SJCRH30 (cell line): ENCODE measurements at places on chromosomes 1 and 21. TPM values are rescaled to one million over a fixed set of nuclear protein-coding genes. Genes with fewer than 3 reads are reported as not detected.

DNA sequence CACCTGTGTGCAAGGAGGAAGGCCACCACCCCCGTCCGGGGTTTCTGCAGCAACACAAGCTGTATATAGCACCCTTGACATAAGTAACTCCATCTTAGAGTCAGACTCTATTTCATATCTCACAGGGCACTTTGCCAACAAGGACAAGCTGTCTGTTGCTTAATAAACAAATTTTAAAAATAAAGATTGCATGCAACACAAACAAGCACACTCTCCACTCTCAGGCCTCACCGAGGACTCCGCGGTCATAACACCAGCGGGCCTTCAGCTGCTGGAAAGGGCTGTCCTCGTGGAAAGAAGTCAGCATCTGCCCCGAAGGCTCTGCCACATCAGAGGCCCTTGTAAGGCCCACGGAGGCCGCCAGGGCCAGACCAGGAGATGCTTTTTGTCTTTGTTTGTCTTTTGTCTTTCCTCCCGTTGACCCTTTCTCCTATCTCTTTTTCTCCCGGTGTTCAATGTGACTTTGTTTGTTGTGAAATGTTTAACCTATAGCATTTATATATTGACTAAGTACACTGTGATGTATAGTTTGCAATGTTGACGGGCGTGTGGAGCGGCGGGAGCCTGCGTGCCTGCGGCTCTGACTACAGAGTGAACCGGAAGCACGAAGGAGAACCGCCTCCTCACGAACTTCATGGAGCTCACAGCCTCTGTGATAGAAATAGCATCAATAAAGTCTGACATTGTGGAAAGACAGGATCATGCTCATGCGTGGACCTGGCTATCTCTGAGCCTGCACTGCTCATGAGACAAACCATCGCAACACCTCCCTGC, 24.1 kb downstream of the MEGF6 start:
- no peaks in the 10 kb centered on the region for H3K4me1 ChIP-seq
- H3K4me3 ChIP-seq, result no peak overlapping the region
- H3K36me3 ChIP-seq, result no peaks in the 10 kb centered on the region
- no peak overlapping the region for H3K27ac ChIP-seq
- peaks cover 28% of the 10 kb centered on the region for H3K27me3 ChIP-seq
- no peak for DNase-seq

- H3K27ac ChIP-seq, result no peak overlapping the region; the same call in 1 of the 2 replicates
- H3K27me3 ChIP-seq, result no peaks in the 10 kb centered on the region
- H3K4me1 ChIP-seq, result peaks cover 71% of the 10 kb centered on the region
- peaks cover 50% of the 10 kb centered on the region for H3K36me3 ChIP-seq
- DNase-seq, result no peak
- no peak overlapping the region for H3K4me3 ChIP-seq
Observed at GRCh38 chr1:93671099-93671621, 10.5 kb downstream of the BCAR3 start.

DNA sequence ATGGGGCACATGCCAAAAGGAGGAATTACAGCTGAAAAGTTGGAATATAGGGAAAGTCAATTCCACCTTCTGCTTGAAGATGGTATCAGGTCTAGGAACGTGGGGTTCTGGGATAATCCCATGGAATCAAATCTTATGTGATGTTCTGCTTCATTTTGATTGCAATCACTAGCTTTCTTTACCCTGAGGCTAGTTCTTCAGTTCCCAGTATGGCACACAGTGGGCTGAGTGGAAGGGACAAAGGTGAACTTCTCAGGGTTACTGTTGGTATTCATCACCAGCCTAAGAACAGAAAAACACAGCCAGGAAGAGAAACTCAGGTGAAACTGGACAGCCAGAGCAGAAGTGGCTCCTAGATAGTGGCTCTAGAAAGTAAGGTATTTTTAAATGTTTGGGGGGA, 117.8 kb downstream of the TNFSF18 start:
- no peaks in the 10 kb centered on the region for H3K36me3 ChIP-seq
- H3K4me1 ChIP-seq, result peaks cover 18% of the 10 kb centered on the region
- H3K4me3 ChIP-seq, result no peak overlapping the region
- no peaks in the 10 kb centered on the region for H3K27me3 ChIP-seq
- no peak for DNase-seq

The TMEM50B gene
- 23.4 and 23.7 TPM in 2 replicates for total RNA-seq

DNA sequence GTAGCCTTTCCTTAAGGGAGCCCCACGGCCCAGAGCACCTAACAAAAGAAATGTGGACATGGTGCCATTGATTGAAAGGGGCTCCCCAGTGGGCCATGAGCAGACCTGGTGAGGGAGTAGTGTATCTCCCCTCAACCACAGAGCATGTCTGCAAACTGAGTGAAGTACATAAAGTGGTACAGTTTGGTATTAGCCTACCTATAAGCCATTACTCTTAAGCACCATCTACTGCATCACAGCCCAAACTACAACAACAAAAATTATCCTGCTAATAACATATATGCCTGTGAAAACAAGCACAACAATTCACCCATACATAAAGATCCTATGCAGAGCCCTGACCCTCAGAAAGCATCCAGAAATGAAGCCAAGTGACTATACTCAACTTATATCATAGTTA, 407.8 kb downstream of the PTPRC start:
- H3K36me3 ChIP-seq, result no peaks in the 10 kb centered on the region
- H3K27ac ChIP-seq, result no peak overlapping the region
- H3K4me3 ChIP-seq, result no peak overlapping the region
- no peak for DNase-seq
- H3K27me3 ChIP-seq, result no peaks in the 10 kb centered on the region
- H3K4me1 ChIP-seq, result no peaks in the 10 kb centered on the region

DNA sequence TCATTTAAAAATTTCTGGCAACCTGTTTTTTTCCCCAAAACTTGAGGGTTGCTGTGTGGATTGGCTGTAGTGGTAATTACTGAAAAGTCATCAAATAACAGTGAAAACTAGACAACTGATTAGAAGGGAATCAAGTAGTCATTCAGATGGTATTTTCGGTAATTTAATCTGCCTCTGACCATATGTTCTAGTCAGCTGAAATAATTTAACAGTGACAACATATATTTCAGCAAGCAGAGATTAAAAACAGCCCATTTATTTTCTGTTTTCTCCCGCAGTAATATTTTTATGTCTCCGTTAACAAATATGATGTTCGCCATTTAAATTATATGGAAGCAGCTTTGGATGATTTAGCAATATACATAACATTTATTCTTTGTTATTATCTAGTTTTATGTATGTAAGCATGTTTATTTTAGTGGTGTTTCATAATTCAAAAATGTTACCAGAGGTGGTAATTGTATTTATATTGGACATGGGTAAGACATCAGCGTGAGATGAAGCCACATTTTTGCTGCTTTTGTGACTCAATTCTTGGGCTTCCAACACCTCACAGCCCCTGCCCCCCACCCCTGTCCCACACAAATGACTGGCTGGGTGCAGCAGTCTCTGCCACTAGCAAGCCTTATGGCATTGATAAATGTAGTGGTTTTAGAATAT, 104.4 kb downstream of the GALNT2 start:
- H3K27ac ChIP-seq, result peak overlapping the region; percentile 69
- H3K27me3 ChIP-seq, result no peaks in the 10 kb centered on the region
- H3K36me3 ChIP-seq, result no peaks in the 10 kb centered on the region
- no peak overlapping the region for H3K4me3 ChIP-seq
- DNase-seq, result peak; percentile 55
- peaks cover 28% of the 10 kb centered on the region for H3K4me1 ChIP-seq

DNA sequence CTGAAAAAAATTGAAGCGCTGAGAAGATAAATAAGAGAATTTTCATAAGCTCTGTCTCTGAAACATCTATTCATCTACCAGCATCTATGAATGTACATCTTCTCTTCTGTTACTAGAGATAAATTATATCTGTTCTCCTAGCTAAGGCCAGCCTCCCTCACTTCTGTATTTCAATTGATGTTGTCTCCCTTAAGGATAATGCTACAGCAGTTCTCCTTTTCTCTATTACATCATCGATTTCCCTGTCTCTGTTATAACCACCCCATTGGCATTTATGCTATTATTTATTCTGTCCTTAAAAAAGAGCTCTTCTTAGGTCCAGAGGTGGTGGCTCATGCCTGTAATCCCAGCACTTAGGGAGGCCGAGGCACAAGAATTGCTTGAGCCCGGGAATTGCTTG, 42.9 kb upstream of the TMCO2 start:
- H3K27me3 ChIP-seq, result no peaks in the 10 kb centered on the region
- peaks cover 27% of the 10 kb centered on the region for H3K36me3 ChIP-seq
- DNase-seq, result no peak
